ENCODE measurements at places on chromosomes 6 and 20.
A peak's percentile ranks its signal among the peaks of the same experiment; 100 is the strongest.

DNA sequence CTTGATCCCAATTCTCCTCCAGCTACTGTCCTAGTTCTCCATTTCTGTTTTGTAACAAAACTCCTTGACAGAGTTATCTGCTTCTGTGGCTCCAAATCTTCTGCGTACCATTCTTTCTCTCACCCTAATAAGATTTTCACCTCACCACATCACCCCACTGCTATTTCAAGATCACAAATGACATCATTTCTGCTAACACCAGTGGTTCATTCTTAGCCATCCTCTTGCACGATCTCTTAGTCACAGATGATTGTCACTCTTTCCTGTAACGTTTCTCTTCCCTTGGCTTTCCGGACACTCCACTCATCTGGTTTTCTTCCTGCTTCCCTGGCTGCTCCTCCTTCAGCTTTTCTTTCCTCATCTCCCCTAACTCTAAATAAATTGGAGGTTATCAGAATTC is 56.8 kb upstream of the FABP7 start:
- ATAC-seq = no peak

DNA sequence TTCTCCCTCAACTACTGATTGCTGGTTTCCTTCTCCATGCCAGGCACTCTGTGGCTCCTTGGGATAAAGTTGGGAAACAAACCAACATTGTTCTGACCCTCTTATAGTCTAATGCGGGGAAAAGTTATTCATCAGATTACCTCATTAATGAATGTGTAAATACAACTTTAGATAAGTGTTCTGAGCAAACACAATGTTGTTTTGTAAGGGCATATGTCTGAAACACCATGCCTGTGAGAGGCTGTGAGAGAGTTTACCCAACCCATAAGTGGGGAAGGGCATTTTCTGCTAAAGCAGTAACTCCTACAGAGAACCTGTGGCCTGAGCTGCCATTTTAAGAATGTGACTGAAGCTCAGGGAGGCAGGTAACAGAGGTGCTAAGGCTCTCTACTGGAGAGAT is 283.5 kb downstream of the KHDC1L start:
- ATAC-seq = no peak

DNA sequence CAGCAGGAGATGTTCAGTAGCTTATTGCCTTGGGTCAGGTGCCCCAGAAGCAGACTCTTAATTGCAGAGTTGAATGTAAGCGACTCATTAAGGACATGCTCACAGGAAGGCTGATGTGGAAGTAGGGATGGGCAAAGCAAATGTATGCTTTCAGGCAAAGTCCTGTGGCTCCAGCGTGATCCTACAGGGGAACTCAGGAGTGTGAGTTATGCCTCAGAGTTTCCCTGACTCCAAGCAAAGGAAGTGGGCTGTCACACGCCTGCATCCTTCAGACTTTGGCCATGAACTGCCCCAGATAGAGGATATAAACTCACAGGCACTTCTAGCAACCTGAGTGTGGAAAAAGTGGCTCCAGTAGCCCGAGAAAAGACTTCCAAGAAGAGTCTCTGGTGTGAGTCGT is 64.9 kb upstream of the ZNF133 start:
- ATAC-seq = no peak

GRCh38 chr6:81465859-81466258 is 286.6 kb downstream of the TENT5A start:
- ATAC-seq = no peak

DNA sequence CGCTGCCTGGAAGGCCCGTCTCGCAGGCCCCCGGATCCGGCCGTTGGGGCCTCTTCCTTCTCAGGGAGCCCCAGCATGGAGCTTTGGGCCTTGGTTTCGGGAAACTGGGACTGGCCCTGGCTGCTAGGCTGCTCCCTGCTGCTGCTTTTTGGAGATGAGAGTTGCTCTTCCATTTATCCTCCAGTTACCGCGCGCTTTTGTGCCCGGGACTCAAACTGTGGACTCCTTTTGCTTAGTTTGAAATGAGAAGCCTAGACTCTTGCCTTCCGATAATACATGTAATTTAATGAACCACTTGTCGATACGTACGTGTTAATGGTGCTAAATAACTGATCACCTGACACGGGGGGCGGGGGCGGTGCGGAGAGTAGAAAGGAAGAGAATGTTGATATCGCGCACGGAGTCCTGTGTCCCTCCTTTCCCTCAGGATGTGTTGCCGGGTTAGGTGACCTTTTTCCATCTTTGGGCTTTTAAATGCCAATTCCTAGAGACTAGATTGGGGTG is 968 bp downstream of the PHF3 start:
- no peak for ATAC-seq

GRCh38 chr6:14705841-14706377 is 540.0 kb upstream of the JARID2 start:
- no peak for ATAC-seq

DNA sequence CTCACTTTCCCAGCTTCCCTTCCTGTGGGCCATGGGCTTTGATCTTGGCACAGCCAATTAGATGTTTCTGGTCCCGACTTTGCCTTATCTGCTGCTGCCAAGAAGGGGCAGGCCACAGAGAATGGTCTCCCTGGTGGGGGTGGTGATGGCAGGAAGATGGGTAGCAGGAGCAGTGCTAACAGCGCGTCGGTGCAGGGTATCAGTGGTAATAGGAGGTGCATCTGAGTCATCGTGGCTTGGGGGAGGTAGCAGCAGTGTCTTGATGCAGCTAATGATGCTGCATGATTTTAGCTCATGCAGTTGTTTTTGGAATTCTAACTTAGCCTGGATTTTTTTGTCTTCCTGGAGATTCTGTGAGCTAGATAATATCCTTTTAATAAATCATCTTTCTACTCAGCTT is 18.9 kb upstream of the MAS1 start:
- ATAC-seq = no peak

DNA sequence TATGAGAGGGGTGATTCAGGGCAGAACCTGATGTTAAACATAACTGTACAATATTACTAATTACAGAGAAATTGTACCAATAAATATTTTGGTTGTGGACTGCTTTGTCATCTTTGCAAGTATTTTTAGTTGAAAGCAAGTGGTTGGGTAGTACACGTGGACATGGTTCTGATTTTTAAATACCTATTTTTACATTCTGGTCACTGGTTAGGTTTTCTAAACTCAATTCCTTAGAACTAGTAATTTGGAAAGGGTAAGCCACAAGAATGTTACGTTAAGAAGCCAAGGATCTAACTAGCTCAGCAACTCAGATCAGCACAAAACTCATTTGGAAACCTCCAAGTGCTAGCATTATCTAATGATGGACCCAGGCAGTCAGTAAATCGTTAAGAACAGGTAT is 2.7 kb downstream of the EPB41L2 start:
- no peak for ATAC-seq

DNA sequence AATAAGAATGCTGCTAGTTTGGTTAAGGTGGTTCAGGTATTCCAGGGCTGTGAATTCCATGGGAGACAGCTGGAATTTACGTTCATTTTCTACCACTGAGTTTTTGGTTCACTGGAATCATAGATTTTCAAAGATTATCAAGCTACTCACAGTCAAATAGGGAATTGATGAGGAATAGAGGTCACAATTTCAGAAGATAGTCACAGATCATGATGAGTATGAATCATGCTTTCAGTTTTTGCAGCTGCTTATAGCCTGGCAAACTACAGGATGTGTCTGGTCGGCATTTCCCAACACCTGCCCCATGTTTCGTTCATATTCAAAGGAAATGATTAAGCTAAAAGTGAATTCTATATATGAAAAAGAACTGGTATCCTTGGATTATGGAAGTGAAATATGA is 58.7 kb downstream of the BCKDHB start:
- no peak for ATAC-seq

DNA sequence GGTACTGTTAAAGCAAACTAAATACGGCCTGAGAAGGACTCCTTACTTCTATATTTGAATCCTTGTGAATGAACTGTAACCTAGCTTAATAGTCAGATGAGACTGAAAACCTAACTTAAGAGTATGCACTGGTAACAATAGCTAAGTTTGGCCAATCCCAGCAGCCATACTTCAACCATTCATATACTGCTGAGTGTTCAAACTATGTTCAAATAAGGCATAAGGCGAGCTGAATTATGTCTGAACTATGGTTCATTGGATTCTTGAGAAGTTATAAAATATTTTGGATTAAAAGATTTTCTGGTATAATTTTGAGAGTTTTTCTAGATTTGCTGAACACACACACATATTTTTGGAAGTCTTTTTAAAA is 2.2 kb downstream of the SMPDL3A start:
- no peak for ATAC-seq

DNA sequence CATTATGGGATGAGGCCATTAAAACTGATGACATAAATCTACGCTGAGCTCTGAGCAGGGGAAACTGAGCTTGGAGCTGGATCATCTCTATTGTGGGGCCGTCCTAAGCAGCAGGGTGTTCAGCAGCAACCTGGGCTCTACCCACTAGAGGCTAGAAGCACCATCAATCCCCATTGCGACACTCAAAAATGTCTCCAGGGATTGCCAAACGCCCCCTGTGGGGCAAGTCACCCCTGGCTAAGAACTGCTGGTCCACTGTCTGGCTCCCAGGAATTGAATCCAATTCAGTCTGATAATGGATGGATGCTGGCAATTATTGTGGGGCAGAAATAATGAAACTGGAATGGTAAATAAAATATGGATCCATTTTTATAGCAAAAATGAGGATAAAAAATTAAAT is 38.2 kb downstream of the PMEPA1 start:
- ATAC-seq = no peak

GRCh38 chr6:143513410-143513809 is 1.9 kb upstream of the FUCA2 start:
- no peak for ATAC-seq

DNA sequence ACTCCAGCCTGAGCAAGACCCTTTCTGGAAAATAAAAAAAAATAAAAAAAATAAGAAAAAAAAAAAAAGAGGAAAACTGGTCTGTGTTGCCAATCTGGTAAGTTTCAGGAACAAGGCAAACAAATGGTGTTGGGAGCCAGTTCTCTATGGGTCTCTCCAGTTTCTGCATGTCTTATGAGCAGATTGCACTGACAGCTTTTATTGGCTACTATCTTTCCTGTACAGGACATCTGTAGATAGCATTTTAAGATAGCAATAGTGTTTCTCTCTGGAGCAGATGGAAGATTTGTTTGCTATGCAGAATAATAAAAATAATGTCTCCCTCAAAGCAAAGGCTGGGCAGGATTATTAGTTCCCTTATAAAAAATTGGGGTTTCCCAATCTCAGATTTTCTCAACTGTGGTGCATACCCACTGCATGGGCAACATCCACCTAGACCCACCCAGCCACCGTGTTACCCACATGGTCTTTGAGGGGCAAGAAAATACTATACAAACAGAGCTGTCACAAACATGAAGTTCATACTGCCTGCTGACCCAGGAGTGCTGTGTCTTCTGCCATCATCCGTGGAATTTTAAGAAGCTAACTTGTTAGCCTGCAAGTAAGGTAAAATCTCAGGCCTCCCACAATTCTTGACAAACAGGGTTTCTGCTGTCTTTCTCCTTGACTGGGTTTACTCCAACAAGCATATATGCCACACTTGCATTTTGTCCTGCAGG is 9.5 kb downstream of the GMDS start:
- no peak for ATAC-seq

DNA sequence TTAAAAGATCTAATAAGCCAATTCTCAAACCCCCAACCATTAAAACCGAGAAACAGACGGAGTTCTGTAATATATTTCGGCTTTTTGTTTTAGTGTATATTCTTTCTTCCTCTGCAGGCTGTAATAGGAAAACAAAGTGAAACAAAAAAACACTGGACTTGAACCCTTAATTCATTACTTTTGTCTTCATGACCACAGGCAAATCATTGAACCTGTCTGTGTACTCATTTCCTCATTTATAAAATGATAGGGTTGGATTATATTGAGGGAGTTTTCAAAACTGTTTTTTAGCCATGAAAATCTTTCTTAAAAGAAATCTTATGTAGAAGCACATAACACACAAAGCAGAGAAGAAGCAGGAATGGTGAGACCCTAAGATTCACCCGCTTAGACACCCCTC is 278.8 kb downstream of the CD83 start:
- no peak for ATAC-seq

GRCh38 chr6:113679051-113679450 is 178.1 kb upstream of the MARCKS start:
- no peak for ATAC-seq

DNA sequence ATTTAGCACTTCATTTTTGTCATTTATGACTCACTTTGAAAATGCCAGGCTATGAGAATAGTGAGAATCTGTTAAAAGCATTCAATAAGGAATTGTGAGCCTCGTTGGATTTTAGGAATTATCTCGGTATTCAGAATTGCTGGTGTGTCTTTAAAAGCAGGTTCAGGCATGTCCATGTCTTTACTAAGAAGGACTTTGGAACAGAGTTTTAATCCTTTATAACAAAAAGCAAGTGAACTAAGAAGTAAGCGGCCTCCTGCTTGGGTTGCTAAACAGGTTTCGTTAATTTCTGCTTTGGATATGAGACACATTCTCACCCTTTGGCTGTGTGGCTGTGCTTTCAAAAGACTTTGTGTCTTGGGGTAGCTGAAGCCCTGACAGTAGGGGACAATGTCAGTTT is 74.9 kb downstream of the IGF2R start:
- no peak for ATAC-seq

DNA sequence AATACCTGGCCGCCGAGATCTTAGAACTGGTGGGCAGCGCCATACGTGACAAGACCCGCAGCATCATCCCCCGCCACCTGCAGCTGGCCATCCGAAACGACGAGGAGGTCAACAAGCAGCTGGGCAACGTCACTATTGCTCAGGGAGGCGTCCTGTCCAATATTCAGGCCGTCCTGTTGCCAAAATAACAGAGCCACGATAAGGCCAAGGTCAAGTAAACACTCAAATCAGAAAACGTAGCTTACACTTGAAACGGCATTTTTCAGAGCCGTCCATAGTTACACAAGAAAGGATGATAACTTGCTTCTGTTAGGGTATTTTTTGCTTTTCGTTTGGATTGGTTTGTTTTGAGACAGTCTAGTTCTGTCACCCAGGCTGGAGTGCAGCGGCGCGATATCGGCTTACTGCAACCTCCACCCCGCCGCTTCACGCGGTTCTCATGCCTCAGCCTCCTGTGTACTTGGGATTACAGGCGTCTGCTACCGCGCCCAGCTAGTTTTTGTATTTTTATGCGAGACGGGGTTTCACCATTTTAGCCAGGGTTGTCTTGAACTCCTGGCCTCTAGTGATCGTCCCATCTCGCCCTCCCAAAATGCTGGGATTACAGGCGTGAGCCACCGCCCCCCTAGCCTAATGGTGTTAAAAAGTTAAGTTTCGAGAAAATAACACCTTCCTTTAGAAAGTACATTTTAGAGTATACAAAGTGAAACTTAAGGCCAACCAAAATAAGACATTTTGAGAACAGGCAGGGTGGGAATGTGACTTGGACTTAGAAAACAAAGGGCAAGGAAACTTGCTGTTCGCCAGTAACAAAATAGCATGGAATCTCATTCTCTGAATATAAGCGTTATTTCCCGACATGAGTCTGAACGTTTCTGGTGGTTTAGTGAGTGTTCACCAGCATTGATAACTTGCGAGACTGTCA is 42.8 kb upstream of the HFE start:
- peak; percentile 16 for ATAC-seq

DNA sequence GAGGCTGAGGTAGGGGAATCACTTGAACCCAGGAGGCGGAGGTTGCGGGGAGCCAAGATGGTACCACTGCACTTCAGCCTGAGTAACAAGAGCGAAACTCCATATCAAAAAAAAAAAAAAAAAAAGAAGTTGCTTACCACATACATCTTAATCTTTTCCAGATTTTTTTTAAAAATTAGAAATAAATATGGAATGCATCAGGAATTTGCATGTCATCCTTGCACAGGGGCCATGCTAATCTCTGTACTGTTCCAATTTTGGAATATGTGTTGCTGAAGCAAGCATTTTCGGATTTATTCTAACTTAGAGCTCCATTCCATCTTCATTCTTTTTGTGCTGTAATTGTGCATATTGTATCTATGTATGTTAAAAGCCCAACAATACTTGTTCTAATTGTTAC is 62.5 kb downstream of the TRPC4AP start:
- ATAC-seq = no peak

GRCh38 chr6:78597966-78598365 is 269.4 kb upstream of the IRAK1BP1 start:
- no peak for ATAC-seq
